ENCODE measurements at places on chromosomes 1 and 21.
A peak's percentile ranks its signal among the peaks of the same experiment; 100 is the strongest.

GRCh38 chr1:230230273-230230672 is 163.2 kb downstream of the GALNT2 start:
- H3K27ac ChIP-seq = no peak overlapping the region
- no peaks in the 10 kb centered on the region for H3K36me3 ChIP-seq
- H3K27me3 ChIP-seq = no peaks in the 10 kb centered on the region
- no peak for DNase-seq

GRCh38 chr1:109282497-109282951 is 421 bp downstream of the PSRC1 start:
- no peaks in the 10 kb centered on the region for H3K36me3 ChIP-seq
- peak overlapping the region; percentile 92 for H3K4me3 ChIP-seq
- peak overlapping the region; percentile 65 for H3K27ac ChIP-seq
- H3K4me1 ChIP-seq = peaks cover 11% of the 10 kb centered on the region

DNA sequence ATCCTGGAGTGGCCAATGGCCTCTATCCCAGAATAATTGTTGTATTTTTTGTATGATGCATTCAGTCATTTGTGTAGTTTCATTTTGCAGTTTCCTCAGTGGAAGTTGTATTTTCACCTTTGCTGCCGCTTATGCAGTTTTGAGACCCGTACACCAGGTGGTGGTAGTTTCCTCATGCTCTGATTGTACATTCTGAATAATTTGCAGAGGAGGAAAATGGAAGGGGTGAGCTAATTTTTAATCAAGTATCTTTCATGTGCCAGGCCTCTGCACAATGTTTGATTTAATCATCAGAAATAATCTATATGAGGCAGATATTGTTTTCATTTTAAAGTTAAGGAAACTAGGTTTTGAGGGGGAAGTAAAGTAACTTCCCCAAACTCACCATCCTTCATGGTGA is 29.5 kb downstream of the HLX start:
- H3K36me3 ChIP-seq = no peaks in the 10 kb centered on the region
- H3K4me1 ChIP-seq = no peaks in the 10 kb centered on the region
- H3K27ac ChIP-seq = no peak overlapping the region
- DNase-seq = no peak
- no peaks in the 10 kb centered on the region for H3K27me3 ChIP-seq

GRCh38 chr1:59272507-59272906 is 24.4 kb upstream of the FGGY start:
- no peaks in the 10 kb centered on the region for H3K4me1 ChIP-seq
- no peak for DNase-seq
- no peaks in the 10 kb centered on the region for H3K36me3 ChIP-seq
- no peak overlapping the region for H3K27ac ChIP-seq
- no peak overlapping the region for H3K4me3 ChIP-seq
- H3K27me3 ChIP-seq = no peaks in the 10 kb centered on the region

DNA sequence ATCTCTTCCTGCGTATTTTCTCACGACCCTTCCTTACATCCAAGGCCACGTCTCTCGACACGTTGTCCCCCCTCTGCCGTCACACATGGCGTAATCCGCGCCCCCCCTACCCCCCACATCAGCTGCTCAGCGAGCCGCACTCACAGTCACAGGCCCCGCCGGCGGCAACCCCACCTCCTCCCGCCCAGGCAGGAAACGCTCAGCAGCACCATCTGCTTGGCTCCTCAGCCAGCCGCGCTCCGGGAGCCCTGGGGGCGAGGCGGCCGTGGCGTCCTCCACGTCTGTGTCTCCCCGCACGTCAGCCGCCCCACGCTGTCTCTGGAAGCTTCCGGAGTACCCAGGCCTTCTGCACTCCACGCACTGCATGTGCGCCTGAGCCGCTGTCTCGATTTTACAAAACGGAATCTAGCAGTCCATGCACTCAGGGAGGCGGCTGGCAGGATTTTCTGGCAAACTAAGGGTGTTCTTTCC is 64.6 kb downstream of the SIK1 start:
- H3K36me3 ChIP-seq = no peaks in the 10 kb centered on the region
- H3K27me3 ChIP-seq = no peaks in the 10 kb centered on the region
- peak overlapping the region; percentile 98 for H3K27ac ChIP-seq
- peaks cover 26% of the 10 kb centered on the region for H3K4me1 ChIP-seq
- peak overlapping the region; percentile 54 for H3K4me3 ChIP-seq

Data from naive thymus-derived CD4-positive, alpha-beta T cell (primary cell).